ENCODE measurements at places on chromosomes 5 and 9. TPM values are rescaled to one million over a fixed set of nuclear protein-coding genes. Genes with fewer than 3 reads are reported as not detected.

- DNase-seq: no peak
Measured at GRCh38 chr5:142170254-142170953, 61.8 kb downstream of the NDFIP1 start.

TMEM215 gene
- not detected for total RNA-seq

DNA sequence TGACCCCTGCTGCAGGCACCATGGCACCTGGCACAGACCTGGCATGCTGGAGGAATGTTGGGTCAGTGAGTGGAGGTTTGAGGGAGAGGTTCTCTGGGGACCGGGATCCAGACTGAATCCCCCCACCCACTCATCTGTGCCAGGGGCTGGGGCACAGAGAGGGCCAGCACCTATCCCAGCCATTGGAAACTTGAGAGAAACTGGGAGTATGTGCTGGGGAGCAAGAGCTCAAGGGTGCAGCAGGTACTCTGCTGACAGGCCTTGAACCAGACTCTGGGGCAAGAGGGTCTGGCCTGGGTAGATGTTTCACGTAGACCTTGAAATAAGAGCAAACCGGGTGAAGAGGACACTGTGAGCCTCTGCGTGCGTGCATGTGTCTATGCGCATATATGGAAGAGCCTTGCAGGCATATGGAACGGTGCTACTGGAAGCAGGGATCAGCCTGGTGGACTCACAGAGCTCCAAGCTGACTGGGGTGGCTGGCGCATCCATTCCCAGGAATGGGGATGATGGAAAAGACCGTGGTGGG lies 8.8 kb downstream of the FGF18 start:
- DNase-seq: no peak

CCNO gene
- not detected for total RNA-seq

NIM1K gene
- total RNA-seq: 2.3 TPM

- no peak for DNase-seq
Measured at GRCh38 chr5:134510970-134511795, 14.3 kb upstream of the JADE2 start.

GRCh38 chr5:207599-207998 lies 10.4 kb downstream of the CCDC127 start:
- no peak for DNase-seq

LCP2 gene
- total RNA-seq: 10.8 TPM

DNA sequence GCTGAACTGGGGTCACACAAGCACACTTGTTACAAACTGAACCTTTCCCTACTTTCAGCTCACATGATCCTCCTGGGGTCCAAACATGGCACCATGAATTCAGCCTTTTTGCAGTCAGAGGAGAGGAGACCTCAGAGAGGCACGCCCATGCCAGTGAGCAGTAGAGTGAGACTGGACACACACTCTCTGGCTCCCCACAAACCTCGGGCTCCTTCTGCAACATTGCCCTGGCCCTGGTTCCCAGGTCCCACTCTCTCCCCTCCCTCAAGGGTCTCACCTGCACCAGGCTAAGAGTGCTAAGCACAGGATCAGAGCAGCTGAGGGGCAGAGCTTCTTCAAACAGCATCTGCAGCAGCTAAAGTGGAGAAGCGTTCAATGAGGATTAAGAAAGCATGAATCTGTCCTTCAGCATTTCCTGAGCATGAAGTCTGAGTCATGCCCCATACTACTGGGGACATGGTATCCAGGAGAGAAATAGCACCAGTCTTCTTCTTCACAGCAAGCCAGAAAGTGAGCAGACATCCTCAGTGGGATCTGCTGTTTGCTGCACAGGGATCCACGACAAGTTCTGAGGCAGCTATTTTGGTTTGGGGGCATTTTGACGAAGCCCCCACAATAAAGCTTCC lies 27.2 kb downstream of the SLC35A4 start:
- DNase-seq: no peak

- no peak for DNase-seq
Measured at GRCh38 chr9:117521293-117521692, 106.4 kb upstream of the ASTN2 start.

DNA sequence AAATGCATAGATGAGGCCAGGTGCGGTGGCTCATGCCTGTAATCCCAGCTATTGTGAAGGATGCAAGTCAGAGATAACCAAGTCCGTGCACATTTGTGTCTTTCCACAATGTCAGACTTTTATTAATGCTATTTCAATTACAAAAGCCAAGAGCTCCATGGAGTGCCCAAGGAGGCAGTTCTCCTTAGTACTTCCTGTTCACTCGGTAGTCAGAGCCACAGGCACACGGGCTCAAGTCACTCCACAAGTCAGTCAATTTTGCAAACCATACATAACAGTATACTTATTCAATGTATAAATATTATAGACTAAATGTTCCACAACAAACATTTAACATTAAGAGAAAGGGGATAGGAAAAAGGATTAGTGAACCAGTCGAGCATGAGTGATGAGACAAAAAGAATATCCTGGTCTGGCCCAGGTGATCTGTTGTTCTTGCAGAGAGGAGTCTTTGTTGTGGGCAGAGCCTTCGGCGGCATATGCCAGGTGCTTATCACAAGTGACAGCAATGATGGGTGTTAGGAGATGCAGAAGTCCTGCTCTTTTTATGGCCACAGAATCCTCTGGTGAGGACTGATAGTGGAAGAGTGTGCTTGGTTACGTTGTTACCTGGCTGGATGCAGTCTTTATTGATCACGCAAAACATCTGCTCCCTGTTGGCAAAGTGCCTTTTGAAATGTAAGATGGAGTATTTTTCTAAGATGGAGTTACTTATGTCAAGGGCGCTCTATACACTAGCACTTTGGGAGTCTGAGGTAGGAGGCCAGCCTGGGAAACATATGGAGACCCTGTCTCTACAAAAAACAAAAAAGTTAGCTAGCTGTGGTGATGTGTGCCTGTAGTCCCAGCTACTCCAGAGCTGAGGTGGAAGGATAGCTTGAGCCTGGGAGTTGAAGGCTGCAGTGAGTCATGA lies 167.0 kb upstream of the FBXL17 start:
- DNase-seq: no peak

ORM2 gene
- total RNA-seq: not detected

GRCh38 chr9:129696944-129697655 lies 31.7 kb downstream of the PRRX2 start:
- no peak for DNase-seq

ZNF782 gene
- 5.8 TPM for total RNA-seq

DBH gene
- not detected for total RNA-seq

DNA sequence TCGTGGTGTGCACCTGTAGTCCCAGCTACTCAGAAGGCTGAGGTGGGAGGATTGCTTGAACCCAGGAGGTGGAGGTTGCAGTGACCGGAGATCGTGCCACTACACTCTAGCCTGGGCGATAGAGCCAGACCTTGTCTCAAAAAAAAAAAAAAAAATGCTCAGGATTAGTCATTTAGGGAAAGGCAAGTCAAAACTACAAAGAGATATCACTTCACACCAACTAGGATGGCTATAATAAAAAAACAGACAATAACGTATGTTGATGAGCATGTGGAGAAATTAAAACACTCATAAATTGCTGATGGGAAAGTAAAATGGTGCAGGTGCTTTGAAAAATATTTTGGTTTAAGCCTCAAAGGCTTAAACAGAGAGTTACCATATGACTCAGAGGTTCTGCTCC lies 6.3 kb upstream of the ANKRD34B start:
- DNase-seq: no peak

DNA sequence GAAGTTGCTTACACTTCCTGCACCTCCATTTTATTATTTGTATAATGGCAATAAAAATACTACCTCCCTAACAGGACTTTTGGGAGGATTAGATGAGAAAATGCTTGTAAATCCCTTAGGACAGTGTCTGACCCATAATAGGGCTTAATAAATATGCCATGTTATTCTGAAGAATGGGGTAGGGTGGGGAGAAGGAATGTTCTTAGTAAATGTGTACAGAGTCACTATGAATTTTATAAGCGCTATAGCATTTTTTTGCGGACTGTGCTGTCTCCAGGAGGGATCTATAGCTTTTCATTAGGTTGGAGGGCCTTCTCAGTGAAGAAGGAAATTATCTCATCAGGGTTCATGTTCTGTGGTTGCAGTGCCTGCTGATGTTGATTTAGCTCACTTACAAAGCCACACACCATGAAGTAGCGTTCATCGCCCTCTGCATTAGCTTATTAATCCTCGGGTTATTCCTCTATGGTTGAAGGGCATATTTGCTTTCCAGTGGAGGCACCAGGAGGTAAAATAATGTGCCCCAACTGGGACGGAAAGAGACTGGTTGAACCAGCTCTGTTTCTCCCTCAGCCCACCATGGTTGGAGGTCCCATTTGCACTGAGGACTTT lies 497.1 kb downstream of the ARHGEF28 start:
- DNase-seq: peak; percentile 50

DNA sequence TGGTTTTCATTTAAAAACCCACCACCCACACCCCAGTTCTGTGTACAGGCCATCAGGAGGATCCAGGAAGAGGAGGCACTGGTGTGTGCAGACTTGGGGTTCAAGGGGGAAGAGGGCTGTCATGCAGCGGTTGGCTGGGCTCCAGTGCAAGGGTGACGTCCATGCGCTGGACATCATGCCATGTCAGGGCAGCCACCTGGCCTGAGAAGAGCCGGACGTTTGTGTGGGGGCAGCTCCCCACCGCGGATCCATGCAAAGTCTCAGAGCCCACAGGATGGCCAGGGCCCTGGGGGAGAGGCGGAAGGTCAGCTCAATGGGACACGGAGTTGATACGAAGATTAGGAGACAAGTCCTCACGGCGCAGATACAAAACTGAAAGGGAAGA lies 11.1 kb downstream of the BRD9 start:
- no peak for DNase-seq

ARSI gene
- 10.1 TPM for total RNA-seq

DNA sequence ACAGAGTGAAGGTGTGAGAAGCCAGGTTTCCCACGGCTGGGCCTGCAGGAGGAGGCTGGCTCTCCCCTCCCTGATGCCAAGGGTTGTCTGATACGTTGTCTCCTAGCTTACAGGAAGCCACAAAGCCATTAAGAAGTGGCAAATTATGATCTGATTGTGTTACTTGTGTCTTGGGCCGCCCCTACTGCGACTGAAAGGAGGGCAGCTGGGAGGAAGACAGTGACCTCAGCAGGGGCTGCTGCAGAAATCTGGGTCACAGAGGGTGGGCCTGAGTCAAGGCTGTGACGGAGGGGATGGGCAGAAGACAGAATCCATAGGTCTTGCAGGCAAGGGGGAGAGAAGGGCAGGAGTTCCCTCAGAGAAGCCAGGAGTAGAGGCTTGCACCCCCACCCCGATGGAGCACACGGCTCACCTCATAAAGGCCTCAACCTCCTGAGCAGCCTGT lies 145.0 kb downstream of the FSTL4 start:
- DNase-seq: no peak

DNA sequence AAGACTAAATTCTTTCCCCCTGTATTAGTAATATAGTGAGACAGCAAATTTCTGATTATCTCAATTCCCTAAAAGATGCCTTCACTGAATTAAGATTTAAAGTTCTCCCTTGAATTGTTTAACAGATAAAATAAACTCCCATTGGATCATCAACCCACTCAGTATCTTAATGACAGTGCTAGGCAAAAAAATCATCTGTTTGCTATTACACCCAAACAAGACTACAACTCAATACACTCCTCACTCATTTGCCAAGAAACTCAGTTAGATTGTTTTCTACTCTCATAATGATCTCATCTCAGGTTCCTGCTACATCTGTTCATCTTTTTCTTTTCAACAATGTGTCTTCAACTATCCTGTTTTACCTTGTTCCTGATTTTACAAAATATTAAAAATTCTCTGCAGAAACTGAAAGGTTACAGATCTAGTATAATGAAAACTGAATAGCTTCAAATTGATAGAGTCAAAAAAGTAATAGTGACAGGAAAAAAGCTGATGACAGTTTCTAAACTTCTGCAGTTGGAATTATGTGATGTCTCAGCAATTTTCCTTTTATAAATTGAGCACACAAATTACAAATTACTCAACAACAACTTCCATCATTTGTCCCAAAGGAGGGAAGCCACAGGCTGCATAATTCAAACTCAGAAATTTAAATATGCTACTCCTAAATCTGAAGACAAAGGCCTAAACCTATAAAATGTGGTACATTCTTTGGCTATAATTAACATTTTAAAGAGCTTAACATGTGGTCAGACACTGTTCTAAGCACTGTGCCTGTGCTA lies 39.4 kb downstream of the HOMER1 start:
- DNase-seq: no peak

- no peak for DNase-seq
Measured at GRCh38 chr9:113355040-113355596, 5.8 kb downstream of the BSPRY start.

DNA sequence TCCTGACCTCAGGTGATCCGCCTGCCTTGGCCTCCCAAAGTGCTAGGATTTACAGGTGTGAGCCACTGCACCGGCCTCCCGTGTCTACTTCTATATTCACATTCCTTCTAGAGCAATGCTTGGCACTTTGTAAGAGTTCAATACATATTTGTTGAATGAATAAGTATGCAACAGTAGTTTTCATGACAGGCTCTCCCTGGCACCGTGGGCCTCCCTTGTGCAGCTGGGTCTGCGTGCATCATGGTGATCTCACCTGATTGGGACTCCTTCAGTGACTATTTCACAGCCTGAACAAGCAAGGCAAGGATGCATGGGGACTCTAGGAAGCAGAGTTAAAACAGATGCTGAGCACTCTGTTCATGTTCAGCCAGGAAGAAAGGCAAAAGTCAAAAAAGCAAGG lies 6.8 kb upstream of the ZBTB34 start:
- no peak for DNase-seq

C9 gene
- total RNA-seq: not detected

PCDHA5 gene
- 0.19 TPM for total RNA-seq

TAS2R1 gene
- not detected for total RNA-seq

- no peak for DNase-seq
Measured at GRCh38 chr9:123234853-123235252, 33.5 kb downstream of the STRBP start.

GRCh38 chr9:96065482-96066251 lies 190.2 kb downstream of the ERCC6L2 start:
- DNase-seq: no peak

DNA sequence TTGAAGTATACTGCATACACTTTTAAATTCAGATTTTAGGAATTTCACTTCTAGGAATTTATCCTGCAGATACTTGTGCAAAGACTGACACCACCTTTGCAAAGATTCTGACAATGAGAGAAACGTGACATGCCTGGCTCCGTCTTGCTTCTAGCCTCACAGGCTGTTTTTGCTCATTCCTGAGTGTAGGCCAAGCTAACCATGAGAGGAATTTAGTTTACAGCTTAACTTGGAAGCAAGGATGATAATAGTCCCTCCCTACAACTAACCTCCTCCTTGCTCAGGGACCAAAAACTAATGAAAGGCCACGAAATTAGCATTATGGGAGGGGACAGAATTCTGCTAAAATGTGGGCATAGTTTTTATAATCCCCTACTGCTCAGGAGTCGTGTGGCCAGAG lies 31.1 kb downstream of the C5orf22 start:
- DNase-seq: no peak
